ENCODE measurements at places on chromosomes 5 and 9. TPM values are rescaled to one million over a fixed set of nuclear protein-coding genes. Genes with fewer than 3 reads are reported as not detected.

TXNDC8 gene
- total RNA-seq: not detected

CCNJL gene
- total RNA-seq: 123 TPM

TRPM3 gene
- 3.3 TPM for total RNA-seq

TMEM171 gene
- 1.1 TPM for total RNA-seq

BARX1 gene
- 6.9 TPM for total RNA-seq

ZNF354C gene
- 11.4 TPM for total RNA-seq

SPATA31D4 gene
- not detected for total RNA-seq

HK3 gene
- not detected for total RNA-seq

FYB1 gene
- total RNA-seq: not detected

ALDH1A1 gene
- not detected for total RNA-seq

SLC34A1 gene
- not detected for total RNA-seq

MPDZ gene
- 38.7 TPM for total RNA-seq

CCDC192 gene
- not detected for total RNA-seq

TAF11L5 gene
- total RNA-seq: 0.83 TPM

AJM1 gene
- total RNA-seq: 15.3 TPM

COL15A1 gene
- total RNA-seq: not detected

DNA sequence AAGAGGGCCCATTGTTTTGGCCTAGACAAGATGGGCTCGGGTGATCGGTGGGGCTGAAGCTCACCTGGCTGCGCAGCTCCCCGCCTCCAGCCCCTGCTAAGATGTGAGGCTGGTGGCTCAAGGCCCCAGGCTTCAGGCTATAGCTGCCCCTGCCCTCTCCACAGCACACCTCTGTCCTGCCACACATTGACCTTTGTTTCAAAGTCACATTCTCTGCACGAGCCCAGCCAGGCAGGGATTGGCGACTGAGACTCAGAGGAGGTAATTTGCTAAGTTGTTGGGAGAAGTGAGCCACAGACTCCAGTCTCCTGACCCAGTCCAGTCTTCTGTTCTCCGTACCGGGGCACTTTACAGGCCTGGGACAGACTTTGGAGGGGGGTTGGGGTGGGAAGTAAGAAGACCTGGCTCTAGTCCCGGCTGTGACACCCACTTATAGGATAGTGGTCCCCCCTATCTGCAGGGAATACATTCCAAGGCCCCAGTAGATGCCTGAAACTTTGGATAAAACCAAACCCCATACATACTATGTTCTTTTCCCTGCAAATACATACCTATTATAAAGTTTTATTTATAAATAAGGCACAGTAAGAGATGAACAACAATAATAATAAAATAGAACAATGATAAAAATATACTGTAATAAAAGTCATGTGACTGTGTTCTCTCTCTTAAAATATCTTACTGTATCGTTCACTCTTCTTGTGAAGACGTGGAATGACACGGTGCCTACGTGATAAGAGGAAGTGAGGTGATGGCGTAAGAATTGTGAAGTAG lies 13.3 kb downstream of the PDGFRB start:
- H3K4me3 ChIP-seq: no peak overlapping the region
- peaks cover 5% of the 10 kb centered on the region for H3K27me3 ChIP-seq
- H3K4me1 ChIP-seq: peaks cover 30% of the 10 kb centered on the region
- no peak for DNase-seq

GRCh38 chr5:23474315-23474714 lies 33.1 kb upstream of the PRDM9 start:
- H3K4me1 ChIP-seq: no peaks in the 10 kb centered on the region
- DNase-seq: no peak
- no peaks in the 10 kb centered on the region for H3K27me3 ChIP-seq
- no peak overlapping the region for H3K27ac ChIP-seq
- H3K4me3 ChIP-seq: no peak overlapping the region
- H3K36me3 ChIP-seq: no peaks in the 10 kb centered on the region

DNA sequence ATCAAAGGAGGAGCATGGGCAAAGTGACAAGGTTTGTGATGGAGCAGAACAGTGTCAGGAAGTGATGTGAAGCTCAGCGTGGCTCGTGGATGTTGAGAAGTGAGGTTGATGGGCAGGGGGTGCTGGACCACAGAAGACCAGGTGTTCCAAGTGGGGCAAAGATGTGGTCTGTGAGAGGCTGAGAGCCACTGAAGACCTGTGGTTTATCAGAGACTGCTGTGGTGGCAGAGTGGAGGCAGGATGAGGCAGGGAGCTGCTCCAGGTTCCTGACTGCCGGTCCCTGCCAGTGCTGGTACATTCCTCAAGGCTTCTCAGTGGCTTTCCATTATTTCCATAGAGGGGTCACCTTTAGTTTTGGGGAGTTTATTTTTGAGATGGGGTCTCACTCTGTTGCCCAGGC lies 19.1 kb downstream of the PALM2AKAP2 start:
- H3K27ac ChIP-seq: no peak overlapping the region
- H3K4me3 ChIP-seq: no peak overlapping the region
- DNase-seq: no peak
- no peaks in the 10 kb centered on the region for H3K36me3 ChIP-seq
- H3K27me3 ChIP-seq: peaks cover 2% of the 10 kb centered on the region
- H3K4me1 ChIP-seq: no peaks in the 10 kb centered on the region

DNA sequence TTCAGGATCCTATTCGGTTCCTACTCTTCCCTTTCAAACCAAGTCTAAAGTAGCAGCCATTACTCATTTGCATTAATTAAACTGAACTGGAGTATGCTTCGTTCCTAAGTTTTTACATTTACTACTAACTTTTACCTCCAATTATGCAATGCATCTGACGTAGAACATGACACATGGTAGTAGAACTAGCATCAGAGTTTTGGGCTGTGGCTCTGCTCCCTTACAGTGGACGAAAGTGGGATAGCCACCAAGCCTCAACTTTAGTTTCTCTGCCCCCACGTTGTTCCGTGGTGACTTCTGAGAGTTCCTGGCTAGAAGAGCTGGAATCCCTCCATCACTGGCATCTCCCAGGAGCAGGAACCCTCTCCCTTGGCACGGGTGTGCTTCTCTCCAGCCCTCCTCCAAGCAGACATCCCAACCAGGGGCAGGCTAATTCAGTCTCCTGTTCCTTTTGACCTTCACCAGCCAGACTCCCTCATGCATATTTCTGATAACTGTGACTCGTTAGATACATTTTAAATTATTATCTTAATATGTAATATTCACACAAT lies 2.9 kb downstream of the IFNE start:
- DNase-seq: no peak
- no peaks in the 10 kb centered on the region for H3K4me1 ChIP-seq
- H3K4me3 ChIP-seq: no peak overlapping the region
- no peak overlapping the region for H3K27ac ChIP-seq
- no peaks in the 10 kb centered on the region for H3K36me3 ChIP-seq
- H3K27me3 ChIP-seq: no peaks in the 10 kb centered on the region

DNA sequence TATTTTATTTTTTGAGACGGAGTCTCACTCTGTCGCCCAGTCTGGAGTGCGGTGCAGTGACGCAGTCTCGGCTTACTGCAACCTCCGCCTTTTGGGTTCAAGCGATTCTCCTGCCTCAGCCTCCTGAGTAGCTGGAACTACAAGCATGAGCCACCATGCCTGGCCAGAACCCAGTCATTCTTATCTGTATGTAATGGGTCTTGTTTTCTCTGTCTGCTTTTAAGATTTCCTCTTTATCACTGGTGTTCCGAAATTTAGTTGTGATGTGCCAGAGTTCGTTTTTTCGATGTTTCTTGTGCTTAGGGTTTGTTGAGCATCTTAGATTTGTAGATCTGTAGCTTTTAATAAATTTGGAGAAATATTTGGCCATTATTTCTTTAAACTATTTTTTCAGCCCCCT lies 19.2 kb downstream of the SLC25A25 start:
- no peak for DNase-seq
- peaks cover 3% of the 10 kb centered on the region for H3K27me3 ChIP-seq
- peaks cover 23% of the 10 kb centered on the region for H3K4me1 ChIP-seq
- H3K4me3 ChIP-seq: no peak overlapping the region
- H3K36me3 ChIP-seq: no peaks in the 10 kb centered on the region

GRCh38 chr5:139569270-139569955 lies 8.3 kb downstream of the UBE2D2 start:
- H3K4me3 ChIP-seq: no peak overlapping the region
- H3K27me3 ChIP-seq: no peaks in the 10 kb centered on the region
- H3K36me3 ChIP-seq: no peaks in the 10 kb centered on the region
- H3K27ac ChIP-seq: no peak overlapping the region

DNA sequence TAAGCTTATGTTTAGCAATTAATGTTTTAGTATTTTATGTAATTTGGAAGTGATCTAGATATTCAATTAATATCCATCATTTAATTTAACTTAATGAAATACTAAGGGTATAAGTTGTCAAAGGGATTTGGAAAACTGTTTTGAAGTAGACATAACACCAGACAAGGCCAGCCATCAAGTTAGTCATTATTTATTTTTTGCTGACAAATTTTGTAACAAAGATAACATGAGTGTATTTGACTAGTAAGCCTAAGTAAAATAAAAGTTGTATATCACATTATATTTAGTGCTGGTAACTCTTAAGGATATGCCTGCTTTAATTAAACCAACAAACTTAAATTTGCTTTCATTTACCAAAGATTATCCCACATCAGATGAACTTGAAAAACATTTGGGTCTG lies 125.9 kb upstream of the TNFAIP8 start:
- no peaks in the 10 kb centered on the region for H3K27me3 ChIP-seq
- H3K27ac ChIP-seq: no peak overlapping the region
- no peak for DNase-seq
- peaks cover 1% of the 10 kb centered on the region for H3K4me1 ChIP-seq

DNA sequence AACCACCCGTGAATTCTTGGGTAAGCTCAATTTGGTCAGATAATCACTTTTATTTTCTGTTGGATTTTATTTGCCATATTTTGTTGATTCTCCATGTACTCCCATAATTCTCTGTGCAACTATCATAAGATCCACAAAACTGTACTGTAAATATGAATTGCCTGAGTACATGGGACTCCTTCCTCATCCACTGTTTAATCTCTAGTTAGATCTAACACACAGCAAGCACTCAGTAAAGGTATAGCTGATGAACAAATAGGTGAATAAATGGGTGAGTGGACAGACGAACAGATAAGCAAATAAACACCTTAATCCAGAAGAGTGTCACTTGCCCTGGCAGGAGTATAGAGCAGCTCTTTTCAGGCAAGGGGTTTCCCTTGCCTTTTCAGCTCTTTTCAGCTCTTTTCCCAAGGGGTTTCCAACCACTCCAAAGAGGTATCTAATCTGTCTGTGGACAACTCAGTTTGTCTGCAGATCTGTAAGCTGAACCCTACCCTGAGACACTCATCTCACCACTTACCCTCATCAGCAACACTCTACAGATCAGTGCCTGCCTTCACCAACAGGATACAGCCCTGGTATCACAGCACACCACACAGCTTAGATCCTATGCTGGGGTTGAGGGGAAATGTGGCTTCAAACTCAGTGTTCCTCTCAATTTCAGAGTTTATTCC lies 51.2 kb downstream of the SIL1 start:
- DNase-seq: no peak
- no peak overlapping the region for H3K4me3 ChIP-seq
- peaks cover 13% of the 10 kb centered on the region for H3K4me1 ChIP-seq
- H3K27ac ChIP-seq: peak overlapping the region; percentile 36

- no peaks in the 10 kb centered on the region for H3K27me3 ChIP-seq
- peaks cover 20% of the 10 kb centered on the region for H3K4me1 ChIP-seq
- no peaks in the 10 kb centered on the region for H3K36me3 ChIP-seq
- no peak for DNase-seq
Observed at GRCh38 chr5:89036704-89037489, 153.9 kb upstream of the MEF2C start.

DNA sequence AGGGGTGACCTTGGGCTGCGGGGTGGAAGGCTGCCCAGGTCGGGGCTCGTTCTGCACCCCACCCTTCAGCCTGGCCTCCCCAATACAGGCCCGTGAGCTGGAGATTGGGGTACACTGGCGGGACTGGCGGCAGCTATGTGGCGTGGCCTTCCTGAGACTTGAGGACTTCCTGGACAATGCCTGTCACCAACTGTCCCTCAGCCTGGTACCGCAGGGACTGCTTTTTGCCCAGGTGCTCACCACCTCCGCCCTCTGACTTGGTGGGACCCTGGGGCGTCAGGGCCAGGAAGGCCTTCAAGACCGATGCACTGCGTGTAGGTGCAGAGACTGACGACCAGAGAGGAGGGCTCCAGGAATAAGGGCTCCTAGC lies 10.5 kb downstream of the ZDHHC12 start:
- no peaks in the 10 kb centered on the region for H3K4me1 ChIP-seq
- no peak for DNase-seq
- H3K36me3 ChIP-seq: no peaks in the 10 kb centered on the region

DNA sequence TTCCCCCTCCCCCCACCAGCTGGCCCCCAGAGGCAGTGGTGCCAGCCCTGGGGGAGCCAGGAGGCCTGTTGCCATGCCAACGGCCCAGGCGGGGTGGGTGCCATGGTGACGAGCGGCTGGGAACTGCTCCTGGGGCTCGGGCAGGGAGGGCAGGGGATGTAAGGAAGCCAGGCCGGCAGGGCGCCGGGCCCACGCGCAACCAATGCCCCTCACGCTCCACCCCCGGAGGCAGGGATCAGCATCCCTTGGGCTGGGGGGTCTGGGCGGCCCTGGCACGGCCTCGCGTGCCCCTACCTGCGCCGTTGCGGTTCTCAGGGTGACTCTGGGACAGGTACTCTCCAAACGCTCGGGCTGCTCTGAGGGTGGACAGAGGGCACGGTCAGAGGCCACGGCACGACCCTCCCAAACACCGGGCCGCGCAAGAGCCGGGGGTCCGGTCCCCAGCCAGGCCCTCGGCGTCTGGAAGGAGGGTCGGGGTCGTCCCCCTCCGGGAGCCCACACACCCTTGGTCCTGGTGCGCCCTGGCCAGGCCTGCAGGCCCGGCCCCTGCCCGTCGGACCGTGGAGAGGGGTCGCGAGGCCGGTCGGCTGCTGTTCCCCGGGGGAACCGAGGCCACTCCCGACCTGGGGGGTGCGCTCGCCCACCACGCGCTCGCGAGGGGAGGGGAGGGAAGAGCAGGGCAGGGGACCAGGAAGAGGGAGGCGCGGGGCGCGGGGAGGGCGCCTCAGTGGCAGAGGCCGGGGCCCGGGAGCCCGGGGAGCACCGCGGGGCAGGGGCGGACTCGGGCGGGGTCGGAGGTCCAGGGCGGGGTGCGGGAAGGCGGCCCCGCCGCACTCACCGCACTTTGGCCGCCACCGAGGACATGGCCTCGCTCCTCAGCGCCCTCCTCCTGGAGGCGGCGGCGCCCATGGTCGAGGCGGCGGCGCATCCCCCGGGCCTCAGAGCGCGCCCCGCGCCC lies 661 bp downstream of the NSMF start:
- no peaks in the 10 kb centered on the region for H3K36me3 ChIP-seq
- peak; percentile 49 for DNase-seq
- no peak overlapping the region for H3K4me3 ChIP-seq
- H3K4me1 ChIP-seq: peaks cover 4% of the 10 kb centered on the region

- no peak for DNase-seq
- H3K4me3 ChIP-seq: peak overlapping the region; percentile 85
- H3K27ac ChIP-seq: peak overlapping the region; percentile 78
- H3K36me3 ChIP-seq: no peaks in the 10 kb centered on the region
- peaks cover 9% of the 10 kb centered on the region for H3K4me1 ChIP-seq
- H3K27me3 ChIP-seq: peaks cover 8% of the 10 kb centered on the region
Observed at GRCh38 chr5:6711409-6712141, 1.7 kb upstream of the TENT4A start.

DNA sequence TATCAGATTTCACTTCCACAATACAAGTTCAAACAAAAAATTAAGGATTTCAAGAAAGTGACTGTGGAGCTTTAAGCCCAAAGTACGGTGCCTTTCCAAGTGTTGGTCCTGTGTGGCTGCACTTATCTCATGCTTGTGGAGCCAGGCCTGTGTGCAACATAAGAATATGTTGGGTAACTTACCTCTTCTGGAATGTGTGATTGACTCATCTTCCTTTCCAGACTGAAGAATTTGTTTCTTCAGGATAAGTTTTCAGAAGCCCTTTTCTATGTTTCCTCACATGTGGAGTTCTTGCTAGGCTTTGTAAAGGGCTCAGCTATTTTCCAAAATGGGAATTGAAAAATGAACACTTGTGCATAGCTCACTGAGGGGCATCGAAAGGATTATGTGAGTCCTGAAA lies 485.1 kb upstream of the PAPPA start:
- H3K36me3 ChIP-seq: no peaks in the 10 kb centered on the region
- no peak for DNase-seq
- no peak overlapping the region for H3K27ac ChIP-seq
- no peak overlapping the region for H3K4me3 ChIP-seq
